Muscle of leg (tissue), 16 donors: ENCODE measurements at places on chromosomes 11 and 22. TPM values are rescaled to one million over a fixed set of nuclear protein-coding genes. Genes with fewer than 3 reads are reported as not detected.

APOA1 gene
- 2.9 TPM for total RNA-seq

IFITM10 gene
- 0.27 TPM for total RNA-seq

KCNJ4 gene
- 0.27 TPM for total RNA-seq

LYVE1 gene
- 52.2 TPM for total RNA-seq

OR5T3 gene
- total RNA-seq, result not detected

ACTN3 gene
- 81.6 TPM for total RNA-seq
